Right forelimb (tissue), 1 donor: ENCODE measurements at places on chromosomes 2 and 18.

- DNase-seq = no peak
These were observed 45.3 kb upstream of the SPAG16 start for GRCh38 chr2:213238753-213239495.

- DNase-seq = no peak
These were observed 273.3 kb downstream of the PTPRM start for GRCh38 chr18:7840411-7840810.

- DNase-seq = no peak
These were observed 863.7 kb upstream of the VRK2 start for GRCh38 chr2:57182916-57183315.

DNA sequence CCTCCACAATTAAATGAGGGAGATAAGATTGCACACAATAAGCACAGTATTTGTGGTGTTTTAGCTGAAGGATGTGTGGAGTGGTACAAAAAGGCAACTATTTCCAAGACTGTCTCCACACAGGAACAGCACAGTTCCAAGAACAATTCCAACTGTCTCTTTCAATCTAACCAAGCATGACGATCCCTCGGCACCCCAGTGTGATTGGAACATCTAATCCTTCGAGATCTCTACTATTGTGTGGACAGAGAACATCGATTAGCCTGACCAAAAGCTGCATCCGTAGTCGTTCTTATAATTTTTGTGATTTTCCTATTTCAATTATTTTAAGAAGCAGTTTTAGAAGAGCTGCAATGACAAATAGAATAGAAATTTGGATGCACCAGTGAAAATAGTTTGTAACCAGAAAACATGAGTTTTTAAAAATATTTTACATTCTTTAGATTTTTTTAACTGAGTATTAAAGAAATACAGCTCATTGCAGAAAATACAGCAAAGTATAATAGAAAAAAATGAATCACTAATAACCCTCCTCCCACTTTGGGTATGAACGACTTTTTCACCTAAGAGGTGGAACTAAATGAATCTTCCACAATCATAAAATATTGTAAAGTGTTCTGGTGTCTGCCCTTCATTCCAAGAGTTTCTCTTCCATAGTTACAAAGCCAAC lies 76.4 kb upstream of the CABLES1 start:
- DNase-seq = no peak

DNA sequence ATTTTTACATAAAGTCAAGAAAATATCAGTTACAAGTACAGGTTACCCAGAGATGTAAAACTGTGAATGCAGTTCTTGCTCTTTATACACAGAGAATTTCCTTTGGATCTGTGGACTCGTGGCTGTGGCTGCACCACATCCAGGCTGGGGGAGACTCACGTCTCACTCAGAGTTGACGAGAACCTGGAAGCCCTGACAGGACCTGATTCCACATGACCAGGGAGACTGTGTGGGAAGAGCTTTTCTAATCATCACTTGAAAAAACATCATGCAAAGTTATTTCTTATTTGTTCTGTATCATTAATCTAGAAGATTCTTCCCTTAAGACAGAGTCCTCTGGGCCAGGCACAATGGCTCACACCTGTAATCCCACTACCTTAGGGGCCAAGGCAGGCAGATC lies 1159.0 kb downstream of the RPIA start:
- DNase-seq = no peak

- DNase-seq = no peak
These were observed 783.3 kb upstream of the SALL3 start for GRCh38 chr18:78196280-78196679.

- peak; percentile 23 for DNase-seq
These were observed 39.3 kb upstream of the NFATC1 start for GRCh38 chr18:79356435-79356834.

DNA sequence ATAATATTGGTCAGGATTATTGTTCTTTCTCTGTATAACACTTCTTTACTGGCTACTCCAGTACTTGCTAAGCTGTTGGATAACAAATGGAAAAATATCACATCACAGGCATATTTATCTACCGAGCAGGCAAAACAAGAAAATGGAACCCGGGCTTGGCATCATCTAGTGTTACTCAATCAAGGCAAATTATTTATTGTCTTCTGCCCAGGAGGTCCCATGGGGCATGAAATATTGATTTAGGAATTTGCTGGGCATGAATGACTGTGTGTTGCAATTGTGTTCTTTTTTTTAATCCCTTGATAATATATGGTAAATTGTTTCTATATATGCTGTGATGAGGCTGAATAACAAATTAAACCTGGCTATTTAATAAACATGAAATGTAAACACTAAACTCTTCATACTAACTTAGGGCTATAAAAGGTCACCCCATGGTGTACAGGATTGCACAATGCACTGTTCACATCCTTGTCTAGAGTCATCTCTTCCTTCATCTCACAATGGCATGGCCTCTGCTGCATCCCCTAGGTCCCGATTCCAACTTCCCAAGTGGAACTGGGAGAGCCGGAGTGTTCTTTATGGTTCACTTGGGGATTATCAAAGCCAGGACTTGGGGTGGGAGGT lies 2.2 kb upstream of the PARD3B start:
- DNase-seq = no peak
